ENCODE measurements at places on chromosomes 13 and 19. TPM values are rescaled to one million over a fixed set of nuclear protein-coding genes. Genes with fewer than 3 reads are reported as not detected.

- DNase-seq = peak; percentile 67
Observed at GRCh38 chr19:50155520-50156109, 7.5 kb downstream of the IZUMO2 start.

DNA sequence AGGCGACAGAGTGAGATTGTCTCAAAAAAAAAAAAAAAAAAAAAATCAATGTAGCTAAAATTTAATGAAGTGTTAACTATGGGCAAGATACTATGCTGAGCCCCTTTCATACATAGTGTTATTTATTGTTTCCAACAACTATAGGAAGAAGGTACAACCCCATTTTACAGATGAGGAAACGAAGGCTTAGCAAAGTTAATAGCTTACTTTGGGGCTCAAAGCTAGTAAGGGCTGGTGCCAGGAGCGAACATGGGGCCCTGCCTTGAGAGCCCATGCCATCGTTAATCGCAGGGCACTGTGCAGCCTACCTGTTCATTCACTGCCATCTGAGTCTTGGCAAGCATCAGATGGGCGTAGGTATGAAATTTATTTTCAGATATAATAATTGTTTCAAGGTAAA lies 1.9 kb upstream of the FRY start:
- no peak for DNase-seq

GRCh38 chr19:43425567-43426392 lies 11.1 kb downstream of the TEX101 start:
- DNase-seq = peak; percentile 60

The FGF21 gene
- not detected for total RNA-seq

- no peak for DNase-seq
Observed at GRCh38 chr13:107886118-107886517, 329.2 kb downstream of the LIG4 start.

- DNase-seq = no peak
Observed at GRCh38 chr13:20571676-20572075, 4.7 kb downstream of the IFT88 start.

All from Karpas-422 (cell line).